Cortex of kidney (tissue), 1 donor: ENCODE measurements at places on chromosomes 7 and 10.
A peak's percentile ranks its signal among the peaks of the same experiment; 100 is the strongest.

DNA sequence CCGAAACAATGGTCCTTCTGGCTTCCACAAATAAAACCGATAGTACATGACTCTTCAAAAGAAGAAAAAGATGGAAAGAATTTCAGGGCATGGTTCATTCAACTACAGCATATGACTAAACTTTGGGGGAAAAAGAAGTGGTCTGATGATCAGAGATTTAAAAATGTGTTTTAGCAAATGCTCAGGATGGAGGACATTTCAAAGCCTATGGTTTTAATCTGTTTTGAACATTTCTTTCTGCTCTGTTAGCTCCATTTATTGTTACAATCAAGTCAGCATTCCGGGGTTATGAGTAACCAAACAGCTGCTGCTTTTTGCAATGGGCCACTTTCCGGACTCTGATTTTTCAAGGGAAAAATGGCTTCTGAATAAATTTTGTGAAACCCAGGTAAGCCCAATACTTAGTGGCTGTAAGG, 142.4 kb downstream of the CUBN start:
- DNase-seq: no peak

GRCh38 chr7:139898483-139898882, 69.4 kb downstream of the TBXAS1 start:
- no peak for DNase-seq

GRCh38 chr7:158829342-158830210, at the start of gene ESYT2:
Gene ESYT2, minus strand, starts transcription at chr7:158829509. Its CDS starts 91 bp downstream, at chr7:158829418.
- DNase-seq: peak; percentile 79

DNA sequence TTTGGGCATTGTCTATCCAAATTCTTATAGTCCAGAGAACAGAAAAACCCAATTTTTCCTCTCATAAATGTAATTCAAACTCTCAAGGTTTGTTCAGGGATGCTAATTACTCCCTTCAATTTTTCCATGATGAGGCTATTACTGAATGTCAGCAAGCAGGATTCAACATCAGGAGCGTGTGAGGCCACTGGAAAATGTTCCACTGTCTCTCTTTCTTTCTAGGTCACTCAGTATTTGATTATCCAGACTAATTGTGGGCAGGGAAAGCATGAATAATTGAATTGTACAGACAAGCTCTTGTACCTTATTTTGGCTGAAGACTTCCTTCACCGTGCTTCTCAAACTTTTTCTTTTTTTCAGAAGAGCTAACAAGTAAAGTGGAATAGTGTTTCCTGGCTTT, 30.7 kb downstream of the THNSL1 start:
- DNase-seq: no peak

DNA sequence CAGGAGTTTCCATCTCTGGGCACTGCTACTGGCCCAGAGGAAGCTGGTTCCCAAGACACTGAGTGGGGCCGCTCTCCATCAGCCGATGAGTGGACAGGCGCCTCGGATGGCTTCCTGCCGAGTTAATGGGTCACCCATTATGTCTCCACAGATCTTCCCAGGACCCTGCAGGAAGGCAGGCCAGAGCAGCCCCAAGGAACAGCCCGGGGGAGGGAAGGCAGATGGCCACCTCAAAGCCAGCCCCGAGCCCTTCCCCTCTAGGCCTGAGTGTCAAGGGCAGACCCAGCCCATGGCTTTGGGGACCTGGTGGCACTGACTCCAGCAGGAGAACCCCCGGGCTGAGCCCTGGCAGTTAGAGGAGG, 3.4 kb upstream of the LFNG start:
- no peak for DNase-seq

DNA sequence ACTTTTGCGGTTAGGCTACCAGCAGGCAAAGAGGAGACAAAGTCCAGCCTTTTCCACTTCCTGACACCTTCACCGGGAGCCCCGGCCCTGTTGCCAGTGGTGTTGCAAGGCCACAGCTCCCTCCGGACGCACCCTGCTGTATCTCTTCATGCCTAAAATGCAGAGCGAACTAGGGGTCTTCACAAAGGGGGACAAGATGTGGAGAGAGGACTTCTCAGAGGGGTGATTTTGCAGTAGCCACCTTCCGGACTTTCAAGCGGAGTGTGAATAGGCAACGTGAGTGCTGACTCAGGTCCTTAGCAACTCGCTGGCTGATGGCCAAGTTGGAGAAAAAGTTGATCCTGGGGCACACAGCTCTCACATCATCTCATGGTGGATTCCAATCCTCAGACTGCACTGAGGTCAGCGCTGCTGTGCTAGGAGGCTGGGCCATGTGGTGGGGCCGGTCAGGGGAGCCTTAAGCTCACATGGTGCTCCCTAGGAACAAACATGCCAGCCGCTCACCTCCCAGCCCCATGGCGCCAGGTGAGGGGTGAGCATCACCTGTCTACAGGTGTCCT, 166.3 kb downstream of the LCOR start:
- DNase-seq: no peak

DNA sequence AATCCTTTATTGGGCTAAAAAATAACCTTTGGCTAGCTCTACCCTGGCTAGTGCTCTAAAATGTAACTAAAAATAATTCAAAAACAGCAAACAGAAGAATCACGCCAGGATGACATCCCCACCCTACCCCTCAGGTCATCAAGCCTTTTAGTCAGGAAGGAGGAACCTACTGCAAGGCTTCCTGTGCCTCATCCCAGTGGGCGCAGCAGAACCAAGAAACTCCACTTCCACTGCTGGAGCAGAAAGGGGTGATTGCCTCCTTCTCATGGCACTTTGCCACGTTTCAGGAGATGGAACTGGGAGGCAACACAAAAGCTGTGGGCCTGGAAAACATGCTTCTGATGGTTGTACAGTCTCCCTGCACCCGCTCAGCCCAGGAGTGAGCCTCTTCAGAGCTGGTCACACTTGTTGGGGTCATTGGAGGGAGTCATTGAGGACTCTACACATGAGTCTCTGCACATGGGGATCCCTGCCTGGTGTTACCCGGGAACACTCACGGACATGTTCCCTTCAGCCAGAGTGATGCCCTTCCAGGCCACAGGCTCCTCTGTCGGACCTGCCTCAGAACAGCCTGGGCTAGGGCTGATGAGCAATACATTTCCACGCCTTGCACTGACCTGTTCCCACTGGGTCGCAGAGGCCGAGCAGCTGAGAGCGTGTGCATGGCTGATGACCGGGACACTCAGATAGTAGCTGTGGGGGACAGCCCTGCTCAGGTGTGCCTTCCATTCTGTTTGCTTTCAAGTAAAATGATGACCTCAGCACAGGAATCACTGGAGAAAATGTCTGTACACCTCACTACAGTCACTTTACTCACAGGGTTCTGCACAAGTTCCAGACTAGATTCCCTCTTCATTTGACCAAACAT, 355.3 kb downstream of the FGFR2 start:
- no peak for DNase-seq

DNA sequence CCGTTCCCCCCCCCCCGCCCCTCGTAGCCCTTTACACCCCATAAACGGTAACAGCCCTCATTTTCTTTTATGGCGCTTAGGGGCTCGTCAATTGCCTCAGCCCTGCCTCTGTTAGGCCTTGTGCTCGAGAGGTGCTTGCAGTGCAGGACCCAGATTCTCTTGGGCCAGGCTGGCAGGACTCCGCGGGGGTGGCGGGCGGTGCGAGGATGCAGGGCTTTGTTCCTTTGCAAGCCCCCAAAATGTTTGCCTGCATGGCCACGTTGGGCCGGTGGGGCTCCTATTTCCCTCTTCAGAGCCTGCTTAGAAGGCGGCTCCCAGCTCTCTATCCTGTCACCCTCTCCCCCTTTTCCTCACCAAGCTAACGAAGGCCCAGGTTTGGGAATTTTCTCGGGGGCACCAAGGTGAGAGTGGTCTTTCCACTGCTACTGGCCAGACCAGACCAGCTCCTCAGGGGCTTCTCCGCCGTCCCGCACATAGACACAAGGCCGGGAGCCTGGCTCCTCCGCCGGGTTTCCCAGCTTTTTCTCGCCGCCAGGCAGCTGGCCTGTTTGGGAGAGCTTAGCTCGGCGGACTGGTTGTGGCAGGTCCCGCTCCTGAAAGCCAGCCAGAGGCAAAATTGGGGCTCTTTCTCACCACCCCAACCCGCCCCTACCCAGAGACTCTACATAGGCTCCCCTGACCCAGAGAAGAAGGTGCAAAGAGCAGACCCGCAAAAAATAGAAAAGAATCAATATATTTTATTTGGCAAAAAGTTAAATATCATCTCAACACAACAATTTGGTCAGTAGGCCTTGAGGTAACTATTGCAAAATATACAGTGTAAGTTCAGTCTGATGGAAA, 3.4 kb downstream of the HOXA9 start:
- no peak for DNase-seq

DNA sequence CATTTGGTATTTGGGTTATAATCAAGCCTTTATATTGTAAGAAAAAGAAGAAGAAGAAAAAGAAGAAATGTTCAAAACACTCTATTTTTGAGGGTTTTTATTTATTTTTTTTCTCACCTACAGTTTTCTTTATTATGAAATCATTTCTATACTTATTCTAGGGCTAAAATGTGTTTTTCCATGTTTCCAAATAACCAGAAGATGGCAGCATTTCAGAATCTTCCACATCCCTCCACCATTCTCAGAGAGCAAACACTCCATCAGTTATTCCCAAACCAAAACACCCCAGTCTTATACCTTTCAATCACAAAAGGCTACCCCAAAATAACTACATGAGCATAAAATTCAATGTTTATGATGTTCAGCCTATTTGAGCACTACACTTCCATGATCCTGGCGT, 38.7 kb upstream of the PPP1R17 start:
- DNase-seq: no peak

GRCh38 chr10:118128675-118129074, 81.9 kb upstream of the RAB11FIP2 start:
- no peak for DNase-seq

DNA sequence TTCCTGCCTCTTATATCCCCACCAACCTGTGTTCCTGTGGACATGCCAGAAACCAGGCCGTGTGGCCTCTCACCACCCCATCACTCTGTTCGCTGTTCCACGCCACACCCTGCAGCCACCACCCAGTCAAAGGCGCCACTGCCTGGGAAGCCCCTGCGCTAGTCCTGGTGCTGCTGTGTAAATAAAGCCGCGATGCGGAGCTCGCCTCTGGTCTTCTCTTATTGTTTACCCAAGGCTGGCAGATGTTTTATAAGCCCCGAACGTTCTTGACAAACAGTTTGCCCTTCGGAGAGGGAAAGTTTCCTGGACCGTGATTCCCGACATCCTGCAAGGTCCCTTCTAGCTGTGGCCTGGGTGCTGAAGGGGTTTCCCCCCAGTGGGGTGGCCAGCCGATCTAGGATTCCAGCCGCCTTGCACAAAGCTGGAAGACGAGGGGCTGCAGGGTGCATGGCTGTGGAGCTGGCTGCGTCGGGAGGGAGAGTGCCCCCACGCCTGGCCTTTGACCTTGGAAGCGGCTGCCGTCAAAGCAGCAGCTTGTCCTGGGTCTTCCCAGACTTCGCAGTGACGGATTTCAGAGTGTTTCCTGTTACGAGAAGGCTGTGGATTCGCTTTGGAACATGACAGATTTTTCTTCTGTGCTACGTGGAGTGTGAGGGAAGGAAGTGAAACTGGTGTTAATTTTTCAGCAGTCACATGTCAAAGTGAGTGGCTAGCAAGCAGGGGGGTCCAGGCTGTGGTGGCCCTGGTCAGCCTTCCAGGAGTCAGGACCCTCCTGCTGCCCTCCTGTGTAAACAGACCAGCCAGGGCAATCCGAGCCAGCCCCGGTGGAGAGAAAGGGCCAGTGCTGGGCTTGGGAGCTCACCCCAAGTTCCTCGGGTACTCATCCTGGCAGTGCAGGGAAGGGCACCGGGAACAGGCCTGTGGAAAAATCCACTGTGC, 61.6 kb downstream of the LHPP start:
- no peak for DNase-seq

DNA sequence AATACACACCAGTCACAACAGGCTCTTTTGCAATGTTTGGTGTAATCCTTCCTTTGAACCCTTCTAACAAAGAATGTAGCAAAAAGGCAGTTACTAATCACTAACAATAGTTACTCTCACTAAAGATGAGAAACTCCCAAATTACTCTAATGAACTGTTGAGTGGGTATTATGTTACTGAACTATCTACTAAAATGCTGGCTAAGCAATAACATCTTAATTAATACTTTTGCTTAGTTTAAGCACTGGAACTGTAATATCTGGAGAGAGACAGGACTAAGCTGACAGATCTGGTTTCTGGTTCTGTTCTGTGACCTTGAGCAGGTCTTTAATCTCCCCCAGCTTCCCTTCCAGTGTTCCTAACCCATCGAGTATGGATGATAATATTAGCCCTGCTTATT, 241.7 kb downstream of the CHCHD3 start:
- no peak for DNase-seq

DNA sequence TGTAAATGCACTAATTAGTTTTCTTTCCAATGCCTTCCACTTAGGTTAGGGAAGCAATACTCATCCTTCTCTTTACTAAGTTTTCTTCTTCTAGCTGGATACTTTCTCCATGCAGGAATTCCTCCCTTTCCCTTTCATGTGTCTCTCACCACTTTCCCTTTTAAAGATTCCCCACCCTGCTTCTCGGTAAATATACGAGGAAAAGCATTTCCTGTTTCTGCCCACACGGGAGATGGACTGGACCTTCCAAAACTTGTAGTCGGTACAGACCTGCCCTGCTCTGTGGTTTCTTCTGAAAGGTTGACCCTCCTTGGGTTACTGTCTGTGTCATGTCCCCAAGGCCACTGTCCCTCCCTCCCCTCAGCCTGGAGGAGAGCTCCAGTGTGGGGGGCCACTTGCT, 58.9 kb upstream of the LYZL2 start:
- no peak for DNase-seq

- no peak for DNase-seq
Observed at GRCh38 chr10:124639206-124639605, 105.0 kb downstream of the FAM53B start.

- no peak for DNase-seq
Observed at GRCh38 chr10:33288127-33288526, 46.3 kb downstream of the NRP1 start.

- no peak for DNase-seq
Observed at GRCh38 chr7:28549998-28550397, 137.7 kb downstream of the CREB5 start.

GRCh38 chr10:77524281-77524711, 113.3 kb downstream of the KCNMA1 start:
- no peak for DNase-seq

DNA sequence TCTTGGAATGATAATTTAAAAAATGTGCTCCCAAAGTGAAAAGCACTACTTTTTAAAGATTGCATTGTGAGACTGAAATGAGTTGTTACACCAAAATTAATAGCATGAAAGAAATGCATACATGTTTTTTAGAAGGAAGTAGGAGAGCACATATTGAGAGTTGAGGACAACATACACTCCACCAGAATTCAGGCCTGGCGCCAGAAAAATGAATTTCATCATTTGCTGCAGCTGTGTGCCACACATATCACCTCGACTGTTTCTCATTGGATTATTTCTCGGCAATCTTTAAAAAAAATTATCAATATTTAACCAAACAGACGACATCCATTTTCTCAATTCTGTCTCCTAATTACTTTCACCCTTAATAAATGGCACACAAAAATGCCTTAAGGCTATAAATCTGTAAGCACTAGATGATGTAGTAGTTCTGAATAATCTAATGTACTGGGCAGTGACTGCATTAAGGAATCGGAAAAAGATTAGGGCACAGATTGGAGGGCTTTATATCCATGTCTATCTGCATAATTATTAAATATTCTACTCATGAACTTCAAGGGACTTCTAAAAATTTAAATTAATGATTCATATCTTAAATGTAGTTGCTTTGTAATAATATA, 590.4 kb downstream of the NXPH1 start:
- DNase-seq: no peak
